ENCODE measurements at places on chromosomes 5 and 9.

GRCh38 chr5:180116077-180116999 lies 44.8 kb upstream of the RNF130 start:
- DNase-seq = no peak

GRCh38 chr9:21656776-21657674 lies 145.4 kb upstream of the MTAP start:
- no peak for DNase-seq

DNA sequence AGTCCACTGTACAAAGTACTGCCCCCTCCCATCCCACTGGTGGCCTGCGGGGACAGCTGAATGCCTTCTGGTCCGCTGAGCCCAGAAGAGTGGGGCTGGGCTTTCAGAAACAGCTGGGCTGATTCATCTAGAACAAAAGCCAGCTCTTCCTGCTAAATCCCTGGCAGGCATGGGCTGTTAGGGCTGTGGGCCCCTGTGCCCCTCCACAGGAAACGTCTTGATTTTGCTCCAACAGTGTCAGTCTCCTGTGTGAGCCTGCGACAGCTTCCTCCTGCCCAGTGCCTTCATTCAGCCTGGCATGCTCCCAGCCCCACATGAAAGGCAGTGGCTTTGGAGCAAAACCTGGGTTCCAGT lies 6.9 kb upstream of the GSN start:
- DNase-seq = no peak

DNA sequence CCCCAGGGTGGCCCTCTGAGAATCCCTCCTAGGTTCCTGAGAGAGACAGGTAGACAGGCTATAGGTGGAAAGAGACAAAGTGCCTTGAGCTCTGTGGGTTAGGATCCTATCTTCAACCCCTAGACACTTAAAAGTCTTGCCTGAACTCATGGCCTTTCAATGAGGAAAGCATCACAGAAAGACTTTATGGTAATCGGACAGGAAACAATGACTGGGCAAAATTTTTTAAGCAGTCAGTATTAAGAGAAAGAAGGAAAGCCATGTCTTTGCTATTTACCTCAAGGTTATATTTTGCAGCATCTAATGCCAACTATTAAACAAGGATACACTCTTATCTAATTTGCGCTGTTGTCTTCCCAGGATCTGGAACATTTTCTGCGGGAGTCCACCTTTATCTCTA lies 93.2 kb downstream of the PCSK1 start:
- no peak for DNase-seq

DNA sequence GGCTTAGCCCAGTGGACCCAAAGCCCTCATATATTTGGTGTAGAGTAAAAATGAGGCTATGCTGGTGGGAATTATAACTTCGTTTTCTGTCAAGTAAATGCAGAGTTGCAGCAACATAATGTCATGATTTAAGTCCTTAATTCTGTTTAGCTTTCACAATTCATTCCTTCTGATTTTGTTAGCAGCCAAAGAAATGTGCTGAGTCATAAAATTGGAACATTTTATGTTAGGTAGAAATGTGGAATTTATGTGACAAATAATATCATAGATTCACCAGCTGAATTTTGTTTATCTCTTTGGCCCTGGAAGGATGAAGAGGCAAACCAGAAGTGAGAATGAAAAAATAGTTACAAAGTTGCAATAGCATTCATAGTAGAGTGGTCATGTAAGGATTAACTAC lies 247.0 kb downstream of the TRPM3 start:
- no peak for DNase-seq

DNA sequence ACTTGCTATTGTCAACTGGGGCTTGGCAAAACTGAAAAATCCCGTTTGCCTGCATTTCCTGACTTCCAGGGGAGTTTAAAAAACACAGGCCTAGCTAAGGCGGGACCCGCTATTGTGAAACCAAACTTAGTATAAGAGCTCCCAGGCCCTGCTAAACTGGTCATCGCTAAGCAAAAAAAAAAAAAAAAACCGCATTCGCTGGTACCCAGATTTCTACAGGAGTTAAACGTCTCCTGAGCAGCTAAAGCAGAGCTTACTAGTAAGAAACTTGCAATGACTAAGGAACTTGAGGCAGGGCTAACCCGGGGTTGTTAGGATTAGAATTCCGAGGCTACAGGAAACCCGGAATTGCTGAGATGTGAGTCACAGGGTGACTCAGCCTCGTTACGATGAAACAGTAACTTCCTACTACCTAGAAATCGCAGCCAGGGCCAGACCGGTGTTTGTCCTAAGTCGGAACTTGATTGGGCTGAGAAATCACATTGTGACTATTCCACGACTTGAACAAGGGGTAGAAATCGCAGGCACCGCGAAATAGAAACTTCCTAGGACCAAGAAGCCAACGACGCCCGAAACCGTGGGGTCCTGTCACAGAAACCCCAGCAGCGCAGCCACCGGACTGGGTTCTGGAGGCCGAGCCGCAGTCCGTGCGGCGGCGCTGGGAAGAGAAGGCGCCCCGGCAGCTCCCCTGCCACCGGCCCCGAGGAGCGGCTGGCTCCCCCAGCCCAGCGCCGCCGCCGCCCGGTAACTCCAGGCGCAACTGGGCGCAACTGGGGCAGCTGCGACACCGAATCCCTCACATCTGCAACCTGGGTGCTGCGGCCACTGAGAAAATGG lies 89.4 kb downstream of the ANXA2R start:
- peak; percentile 82 for DNase-seq

GRCh38 chr9:94713436-94714215 lies 12.9 kb upstream of the AOPEP start:
- no peak for DNase-seq

DNA sequence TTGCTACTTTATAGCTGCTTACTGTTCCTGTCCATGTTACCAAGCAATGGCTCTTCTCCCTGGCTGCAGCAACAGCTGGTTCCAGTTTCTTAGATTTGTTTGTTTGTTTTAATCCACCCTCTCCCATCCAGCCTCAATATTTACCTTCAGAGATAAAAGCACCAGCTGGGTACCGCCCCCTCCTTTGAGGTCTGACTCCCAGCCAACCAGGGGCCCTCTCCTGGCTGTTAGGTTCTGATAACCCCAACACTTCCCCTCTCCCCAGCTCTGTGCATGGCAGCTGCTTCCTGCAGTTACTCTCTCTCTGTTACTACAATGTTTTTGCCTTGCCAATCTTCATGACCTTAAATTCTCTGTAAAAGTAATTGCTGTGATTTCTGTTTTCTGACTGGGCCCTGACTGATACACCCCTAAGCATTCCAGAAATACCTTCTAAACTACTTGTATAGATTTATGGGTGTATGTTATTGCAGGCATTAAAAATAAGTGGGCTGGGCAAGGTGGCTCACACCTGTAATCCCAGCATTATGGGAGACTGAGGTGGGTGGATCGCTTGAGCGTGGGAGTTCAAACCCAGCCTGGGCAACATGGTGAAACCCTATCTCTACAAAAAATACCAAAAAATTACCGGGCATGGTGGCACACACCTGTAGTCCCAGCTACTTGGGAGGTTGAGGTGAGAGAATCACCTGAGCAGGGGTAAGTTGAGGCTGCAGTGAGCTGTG lies 2.6 kb upstream of the GCNT1 start:
- peak; percentile 71 for DNase-seq

- no peak for DNase-seq
Observed at GRCh38 chr9:34197756-34198711, 19.2 kb downstream of the UBAP1 start.

DNA sequence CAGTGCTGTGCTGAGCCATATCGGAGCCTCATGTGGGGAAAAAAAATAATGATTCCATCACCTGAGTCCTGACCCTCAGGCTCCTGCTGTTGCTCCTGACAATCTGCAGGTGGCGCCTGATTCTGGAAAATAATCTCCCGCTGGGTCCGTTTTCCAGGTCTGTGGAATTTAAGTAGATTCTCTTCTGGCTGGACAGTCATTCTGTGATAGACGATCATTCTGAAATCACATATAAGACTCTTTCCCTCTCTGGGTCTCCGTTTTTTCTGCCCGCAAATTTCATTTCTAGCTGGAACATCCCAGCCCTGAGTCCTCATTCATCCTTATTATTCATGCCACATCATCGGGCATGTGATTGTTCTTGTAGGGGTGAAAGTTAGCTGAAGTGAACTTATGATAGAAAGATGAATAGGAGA lies 22.1 kb upstream of the STXBP1 start:
- peak; percentile 49 for DNase-seq

- DNase-seq = no peak
Observed at GRCh38 chr9:27422279-27422834, 101.7 kb upstream of the IFNK start.

GRCh38 chr5:89707891-89708290 lies 701.7 kb downstream of the CETN3 start:
- DNase-seq = no peak

GRCh38 chr5:178350361-178351220 lies 118.0 kb upstream of the PHYKPL start:
- no peak for DNase-seq

- no peak for DNase-seq
Observed at GRCh38 chr5:172659909-172660628, 19.0 kb downstream of the NEURL1B start.

- DNase-seq = no peak
Observed at GRCh38 chr9:15086778-15087324, 176.6 kb upstream of the FREM1 start.

- DNase-seq = no peak
Observed at GRCh38 chr5:32545102-32545800, 40.1 kb upstream of the SUB1 start.

DNA sequence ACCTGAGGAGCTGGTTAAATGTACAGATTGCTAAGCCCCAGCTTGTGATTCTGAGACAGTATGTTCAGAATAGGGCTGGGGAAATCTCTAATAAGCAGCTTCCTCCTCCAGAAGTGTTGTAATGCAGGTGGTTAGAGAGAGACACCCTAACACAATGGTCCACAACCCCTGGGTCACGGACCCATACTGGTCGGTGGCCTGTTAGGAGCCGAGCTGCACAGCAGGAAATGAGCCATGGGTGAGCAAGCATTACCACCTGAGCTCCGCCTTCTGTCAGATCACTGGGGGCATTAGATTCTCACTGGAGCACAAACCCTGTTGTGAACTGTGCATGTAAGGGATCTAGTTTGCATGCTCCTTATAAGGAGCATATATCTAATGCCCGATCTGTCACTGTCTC lies 61.8 kb downstream of the SLC36A1 start:
- DNase-seq = no peak

- peak; percentile 45 for DNase-seq
Observed at GRCh38 chr5:127229185-127229889, 61.3 kb upstream of the MEGF10 start.

DNA sequence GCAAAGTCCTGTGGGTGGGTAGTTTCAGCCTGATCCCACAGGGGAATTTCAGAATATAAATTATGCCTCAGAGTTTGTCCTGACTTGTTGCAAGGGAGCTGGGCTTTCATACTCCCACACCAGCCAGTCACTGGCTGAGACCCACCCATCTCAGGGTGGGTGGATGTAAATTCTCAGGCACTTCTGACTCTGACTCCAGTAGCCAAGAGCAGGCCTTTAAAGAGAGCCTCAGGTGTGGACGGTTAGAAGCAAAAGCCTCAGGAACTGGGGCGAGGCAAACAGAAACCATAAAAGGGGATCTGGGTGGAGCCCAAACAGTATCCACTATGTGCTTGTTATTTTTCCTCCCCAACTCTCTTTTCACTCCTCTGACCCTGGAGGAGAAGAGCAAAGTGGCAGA lies 28.6 kb upstream of the FBXW11 start:
- DNase-seq = no peak

DNA sequence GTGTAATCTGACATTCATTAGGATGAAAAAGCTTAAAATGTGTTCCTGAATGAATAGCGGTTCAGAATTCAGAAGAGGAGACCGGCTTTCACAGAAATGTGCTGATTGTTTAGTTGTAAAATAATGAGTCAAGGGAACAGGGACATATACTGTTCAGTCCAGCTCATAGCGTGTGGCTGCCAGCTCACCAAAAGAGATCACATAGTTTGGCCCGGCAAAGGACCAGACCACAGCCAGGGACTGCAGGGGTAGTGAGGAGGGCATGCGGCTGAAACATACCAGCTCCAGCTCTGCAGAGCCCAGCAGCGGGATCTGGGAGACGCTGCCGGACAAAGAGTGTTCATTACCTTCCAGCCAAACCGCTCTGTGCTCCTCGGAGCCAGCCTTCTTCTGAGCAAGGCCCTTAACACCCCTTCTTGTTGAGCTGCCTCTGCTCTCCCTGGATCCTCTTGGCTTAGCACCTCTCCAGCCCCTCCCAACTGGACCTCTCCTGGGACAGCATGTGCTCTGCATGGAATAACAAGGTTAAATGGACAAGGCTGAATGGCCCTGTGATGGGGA lies 116.8 kb upstream of the CNTLN start:
- no peak for DNase-seq

GRCh38 chr9:73093740-73094379 lies 57.8 kb upstream of the ANXA1 start:
- no peak for DNase-seq

DNA sequence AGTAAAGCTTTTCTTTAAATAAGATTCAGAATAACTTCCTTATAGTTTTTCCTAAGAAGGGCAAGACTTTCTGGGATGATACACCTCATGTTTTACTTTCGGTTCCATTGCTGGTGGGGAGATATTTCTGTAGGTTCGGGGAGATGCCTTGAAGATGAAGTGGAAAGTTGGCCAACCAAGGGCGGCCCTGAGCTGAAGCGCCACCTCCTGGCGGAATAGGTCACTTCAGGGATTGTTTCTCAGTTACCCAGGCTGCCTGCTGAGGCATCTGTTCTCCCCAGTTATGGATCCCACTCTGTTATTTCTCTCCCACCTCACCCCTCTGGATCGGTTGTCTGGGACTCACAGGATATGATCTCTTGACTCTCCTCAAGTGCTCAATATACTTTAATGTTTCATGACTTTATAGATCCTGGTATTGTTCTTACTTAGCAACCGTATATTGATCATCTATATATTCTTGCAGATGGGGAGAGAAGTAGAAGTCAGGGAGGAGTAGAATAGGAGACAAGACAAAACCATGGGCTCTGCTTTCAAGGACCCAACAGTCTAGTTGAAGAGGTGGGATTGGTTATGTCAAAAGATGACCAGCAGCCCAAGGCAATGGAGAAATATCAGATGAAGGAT lies 23.4 kb downstream of the MEGF10 start:
- DNase-seq = peak; percentile 62

DNA sequence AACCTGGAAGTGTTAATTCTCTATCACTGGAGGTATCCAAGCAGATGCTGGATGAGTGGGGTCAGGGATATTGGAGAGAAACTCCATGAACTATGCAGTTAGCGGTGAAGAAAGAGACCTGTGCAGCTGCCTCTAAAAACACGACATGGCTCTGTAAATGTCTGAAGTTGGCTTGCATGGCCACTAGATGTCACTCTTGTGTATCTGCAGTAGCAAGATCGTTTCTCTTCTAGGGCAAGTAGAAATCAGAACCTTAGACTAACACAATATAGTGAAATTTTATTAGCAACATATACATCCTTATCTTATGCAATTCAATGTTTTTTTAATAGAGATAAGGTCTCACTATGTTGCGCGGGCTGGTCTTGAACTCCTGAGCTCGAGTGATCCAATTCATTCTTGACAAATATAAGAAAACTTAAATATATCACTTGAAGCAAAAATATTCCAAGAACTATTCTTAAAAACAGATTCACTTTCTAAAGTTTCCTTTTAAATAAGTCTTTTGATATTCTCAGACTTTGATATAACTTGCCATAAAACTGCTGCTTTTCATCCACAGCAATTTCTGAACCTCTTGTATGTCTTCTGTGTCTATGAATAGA lies 2.9 kb downstream of the OR2S2 start:
- peak; percentile 14 for DNase-seq

GRCh38 chr5:151617383-151617840 lies 26.3 kb upstream of the FAT2 start:
- DNase-seq = no peak
